Fibroblast of the aortic adventitia (primary cell): ENCODE measurements at places on chromosomes 12 and 14.
A peak's percentile ranks its signal among the peaks of the same experiment; 100 is the strongest.

DNA sequence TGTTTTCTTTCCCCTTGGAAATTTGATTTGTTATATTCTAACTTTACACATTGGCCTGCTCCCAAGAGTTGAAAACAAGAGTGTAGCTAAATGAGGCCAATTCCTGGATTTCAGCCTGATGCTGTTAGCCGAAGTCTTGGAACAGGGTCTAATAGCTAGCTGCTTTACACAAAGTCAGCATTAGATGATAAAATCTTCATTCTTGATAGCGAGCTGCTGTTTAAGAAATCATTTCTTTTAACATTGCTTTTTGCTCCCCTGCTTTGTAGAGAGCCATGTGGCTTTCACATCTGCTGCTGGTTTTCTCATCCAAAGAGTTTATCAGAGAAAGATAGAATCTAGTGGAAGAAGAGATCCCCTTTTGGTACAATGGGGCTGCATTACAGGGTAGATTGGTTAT is 22.3 kb downstream of the FBXW8 start:
- DNase-seq = peak; percentile 58

DNA sequence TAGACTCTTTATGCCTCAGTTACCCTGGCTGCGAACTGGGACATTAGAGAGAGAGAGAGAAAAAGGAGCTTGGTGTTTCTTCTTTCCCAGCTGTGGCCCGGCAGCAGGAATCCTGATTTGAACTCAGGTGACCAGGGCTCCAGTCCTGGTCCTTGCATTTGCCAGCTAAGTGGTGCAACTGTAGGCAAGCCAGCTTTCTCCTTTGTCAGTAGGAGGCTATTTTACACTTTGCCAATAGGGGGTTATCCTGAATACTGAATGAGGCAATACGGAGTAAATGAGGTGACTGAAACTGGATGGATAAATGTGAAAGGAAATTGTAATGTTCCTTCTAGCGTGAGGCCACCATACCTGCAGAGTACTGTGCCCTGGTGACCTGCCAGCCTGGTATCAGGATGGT is 27.8 kb downstream of the KCNA5 start:
- no peak for DNase-seq

GRCh38 chr12:97168804-97169203 is 261.7 kb downstream of the NEDD1 start:
- DNase-seq = no peak

- DNase-seq = peak; percentile 67
These were observed 275.0 kb upstream of the G2E3 start for GRCh38 chr14:30283822-30284446.

DNA sequence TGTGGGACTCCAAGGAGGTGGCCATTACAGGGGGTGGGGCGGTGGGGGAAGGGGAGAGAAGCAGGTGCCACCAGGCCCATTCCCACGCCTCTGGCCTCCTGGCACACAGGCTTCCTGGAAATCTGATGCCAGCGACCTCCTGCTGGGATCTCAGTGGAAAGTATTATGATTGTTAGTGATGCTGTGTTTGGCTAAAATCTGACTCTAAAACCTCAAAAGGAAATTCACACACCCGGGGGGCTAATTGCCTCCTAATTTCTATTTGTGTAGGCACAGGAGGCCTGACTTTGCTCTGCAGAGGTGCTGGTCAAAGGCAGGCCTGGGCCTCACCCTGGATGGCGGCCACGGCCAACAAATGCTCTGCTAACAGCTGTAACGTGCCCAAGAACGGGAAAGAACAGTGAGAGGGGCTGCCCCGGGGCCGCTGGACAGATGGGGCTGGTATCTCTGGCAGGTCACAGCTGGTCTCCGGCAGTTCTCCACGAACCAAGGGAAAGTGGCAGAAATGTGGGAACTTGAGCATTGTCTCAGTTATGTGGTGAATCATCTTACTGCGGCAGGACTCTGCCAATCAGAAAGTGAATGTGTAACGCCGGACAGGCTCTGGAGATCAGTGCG is 14.3 kb downstream of the FAM181A start:
- DNase-seq = peak; percentile 13

DNA sequence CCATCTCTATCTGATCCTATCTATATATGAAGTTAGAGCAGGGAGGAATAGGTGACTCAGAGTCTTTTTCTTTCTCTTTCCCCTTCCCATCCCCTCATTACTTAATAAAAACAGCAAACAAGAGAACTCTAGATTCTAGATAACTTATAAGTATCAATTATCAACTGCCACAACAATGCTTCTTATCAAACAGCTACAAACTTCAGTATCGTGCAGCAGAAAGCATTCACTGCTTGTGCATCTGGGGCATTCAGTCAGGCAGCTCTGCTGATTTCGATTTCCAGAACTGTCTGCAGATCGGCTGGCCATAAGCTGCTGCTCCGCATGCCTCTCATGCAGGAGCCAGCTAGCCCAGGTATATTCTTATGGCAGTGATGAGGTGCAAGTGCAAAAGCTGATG is 19.4 kb downstream of the A2ML1 start:
- no peak for DNase-seq

GRCh38 chr14:43532825-43533416 is 974.2 kb downstream of the FSCB start:
- DNase-seq = no peak

GRCh38 chr12:7667125-7667524 is 1.4 kb upstream of the APOBEC1 start:
- no peak for DNase-seq

DNA sequence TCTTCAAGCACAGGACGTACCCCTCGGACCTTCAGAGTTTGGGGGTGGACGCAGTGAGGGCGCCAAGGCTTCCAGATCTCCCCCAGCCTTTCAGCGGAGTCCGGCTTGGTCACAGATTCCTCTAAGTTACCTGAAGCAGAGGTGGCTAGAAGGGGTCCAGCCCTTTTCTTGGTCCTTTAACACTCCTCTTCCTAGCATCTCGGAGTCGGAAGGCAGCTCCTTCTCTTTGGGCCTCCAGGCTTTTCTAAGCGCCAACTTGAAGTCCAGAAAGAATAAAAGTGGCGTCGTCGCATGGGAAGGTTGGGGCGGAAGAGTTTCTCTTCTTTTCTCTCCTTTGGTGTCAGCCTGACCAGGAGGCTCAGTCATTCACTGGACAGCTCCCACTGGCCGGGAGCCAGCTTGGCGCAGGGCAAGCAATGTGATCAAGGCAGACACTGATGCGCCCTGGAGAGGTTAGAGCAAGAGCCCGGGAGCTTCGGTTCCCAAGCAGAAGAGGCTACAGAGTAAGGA is 9.6 kb downstream of the OR6S1 start:
- DNase-seq = peak; percentile 61

- DNase-seq = no peak
These were observed 1.4 kb downstream of the TRMT61A start for GRCh38 chr14:103530390-103530789.

DNA sequence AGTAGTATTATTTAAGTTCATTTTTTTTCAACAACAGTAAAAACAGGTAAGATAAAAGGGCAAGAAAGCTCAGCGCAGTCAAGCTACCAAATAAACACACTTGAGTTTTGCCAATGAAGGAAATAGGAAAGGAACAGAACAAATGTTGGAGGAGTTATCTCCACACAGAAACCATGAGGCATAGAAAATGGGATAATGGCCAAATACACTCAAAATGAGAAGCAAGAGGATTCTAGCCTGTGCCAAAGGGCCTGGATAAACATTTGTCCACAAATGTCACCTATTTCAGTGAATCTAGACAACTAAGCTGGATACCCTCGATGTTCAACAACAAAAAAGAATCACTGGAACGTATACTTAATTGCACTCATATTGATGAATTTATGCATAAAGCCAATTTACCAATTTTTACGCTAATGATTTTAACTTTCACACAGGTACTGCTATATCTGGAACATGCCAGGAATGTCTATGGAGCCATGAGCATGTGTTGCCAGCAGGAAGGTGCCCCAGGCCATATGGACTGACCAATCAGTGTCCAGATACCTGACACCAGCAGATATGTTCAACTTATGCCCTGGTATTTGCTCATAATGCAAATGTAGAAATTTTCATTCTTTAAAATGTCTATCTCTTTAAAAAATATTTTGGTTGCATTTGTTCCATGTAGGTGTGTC is 21.1 kb downstream of the ST8SIA1 start:
- DNase-seq = no peak

DNA sequence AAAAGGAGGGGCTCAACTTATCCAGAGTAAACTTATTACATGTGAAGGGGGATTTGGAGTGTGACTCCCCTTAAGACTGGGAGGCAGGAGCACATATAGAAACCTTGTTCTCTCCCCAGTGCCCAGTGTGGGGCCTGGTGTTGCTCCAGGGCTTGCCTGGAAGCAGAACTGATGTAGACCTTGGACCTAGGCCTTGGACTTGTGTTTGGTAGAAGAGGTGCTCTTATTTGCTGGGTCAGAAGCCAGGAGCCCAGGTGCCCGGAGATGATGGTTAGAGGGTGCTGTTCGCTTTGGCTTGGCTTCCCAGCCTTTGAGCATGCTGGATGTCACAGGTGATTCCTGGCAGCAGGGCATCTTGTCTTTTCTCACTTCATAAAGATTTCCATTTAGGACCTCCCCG is 110.4 kb downstream of the SMOC1 start:
- no peak for DNase-seq

DNA sequence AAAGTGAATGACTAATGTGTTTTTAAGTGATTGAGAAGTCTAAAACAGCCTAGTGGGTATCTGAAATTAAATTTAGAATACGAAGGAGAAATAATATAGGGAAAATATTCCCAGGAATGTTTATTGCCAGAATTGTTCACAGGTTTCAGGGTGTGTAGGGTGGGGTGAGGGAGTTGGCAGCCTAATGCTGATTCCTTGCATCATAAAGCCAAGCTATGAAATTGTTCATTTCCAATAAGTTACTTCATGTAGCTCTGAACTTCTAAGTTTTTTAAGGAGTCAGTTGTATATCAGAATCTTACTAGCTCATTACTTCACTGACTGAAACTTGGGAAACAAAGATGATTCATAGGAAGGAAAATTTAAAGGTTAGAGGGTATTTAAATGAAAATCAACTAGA is 56.4 kb downstream of the RAB35 start:
- peak; percentile 8 for DNase-seq

DNA sequence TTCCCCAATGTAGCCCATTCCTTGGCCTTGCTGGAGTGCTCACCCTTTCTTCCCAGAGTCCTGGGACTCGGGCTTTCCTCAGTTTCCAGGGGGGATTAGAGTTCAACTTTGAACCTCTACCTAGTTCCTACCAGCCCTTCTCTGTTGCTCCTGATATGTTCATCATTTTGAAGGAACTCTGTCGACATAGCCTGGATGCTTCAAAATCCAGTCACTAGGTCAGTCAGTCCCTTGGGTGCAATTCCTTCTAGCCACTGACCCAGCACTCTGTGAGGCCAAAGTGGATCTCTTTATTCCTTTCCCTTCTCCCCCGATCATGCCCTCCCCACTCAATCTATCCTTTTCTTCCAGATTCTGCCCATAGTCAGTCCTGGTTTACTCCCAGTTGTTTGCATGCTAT is 72.3 kb upstream of the TMCC3 start:
- DNase-seq = no peak

DNA sequence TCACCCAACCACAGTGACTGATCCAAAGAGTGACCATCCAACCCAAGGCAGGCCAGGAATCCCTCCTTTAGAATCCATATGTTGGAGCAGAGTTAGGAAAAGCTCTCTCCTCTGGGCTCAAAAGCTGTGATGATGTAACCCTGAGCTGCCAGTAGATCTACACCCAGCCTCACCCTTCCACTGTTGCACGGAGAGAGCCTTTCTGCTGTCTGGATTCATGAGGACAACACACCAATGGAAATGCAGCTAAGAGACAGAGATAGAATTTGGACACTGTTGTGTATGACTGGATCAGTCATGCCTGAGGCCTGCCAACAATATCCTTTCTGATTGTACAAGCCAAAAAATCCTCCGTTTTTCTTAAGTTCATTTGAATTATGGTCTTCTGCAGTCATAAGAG is 4.4 kb upstream of the OR6J1 start:
- DNase-seq = peak; percentile 86

DNA sequence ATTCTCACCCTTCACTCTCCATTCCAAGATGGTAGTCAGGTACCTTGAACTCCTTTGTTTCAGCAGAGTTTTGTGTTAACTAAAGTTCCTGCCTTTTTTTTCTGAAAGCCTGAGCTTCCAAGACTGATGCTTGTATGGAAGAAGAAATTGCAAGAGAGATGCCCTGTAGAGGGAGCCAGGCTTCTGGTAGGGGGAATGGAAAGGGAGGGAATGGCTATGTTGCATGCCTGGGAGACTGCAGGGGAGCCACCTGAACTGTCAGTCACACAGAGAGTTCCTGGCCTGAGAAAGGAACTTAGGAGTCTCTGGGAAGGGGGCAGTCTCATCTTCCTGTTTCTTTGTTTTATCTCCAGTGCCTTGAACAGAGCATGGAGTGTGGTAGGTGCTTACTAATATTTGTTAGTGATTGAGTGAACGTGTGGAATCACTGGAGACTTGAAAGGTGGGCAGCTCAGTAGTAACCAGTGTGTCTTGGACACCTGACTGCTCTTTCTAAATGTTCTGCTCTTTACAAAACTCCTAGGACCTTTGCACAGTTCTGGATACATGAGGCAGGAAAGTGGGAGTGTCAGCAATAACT is 132.2 kb downstream of the ANO4 start:
- DNase-seq = peak; percentile 45
